ENCODE measurements at places on chromosomes 7 and 10.

- no peak for DNase-seq
Observed at GRCh38 chr7:141268614-141269013, 194.8 kb downstream of the TMEM178B start.

DNA sequence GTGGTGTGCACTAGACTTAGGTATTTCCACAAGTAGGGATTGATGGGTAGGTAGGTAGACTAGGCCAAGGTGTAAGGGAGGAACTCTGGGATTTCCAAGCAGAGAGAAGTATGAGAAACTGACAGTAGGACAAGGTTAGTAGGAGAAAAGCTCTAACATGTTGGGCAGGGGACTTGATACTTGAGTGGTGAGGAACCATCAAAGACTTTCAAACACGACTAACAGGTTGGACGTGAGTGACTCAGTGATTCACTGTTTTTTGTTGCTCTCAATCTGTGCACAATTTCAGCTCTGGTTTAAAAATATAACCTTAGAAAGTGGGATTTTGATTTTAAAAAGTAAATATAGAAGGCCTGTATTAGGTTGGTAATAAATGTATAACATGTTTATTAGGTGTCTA, 44.4 kb downstream of the KLHDC10 start:
- no peak for DNase-seq

DNA sequence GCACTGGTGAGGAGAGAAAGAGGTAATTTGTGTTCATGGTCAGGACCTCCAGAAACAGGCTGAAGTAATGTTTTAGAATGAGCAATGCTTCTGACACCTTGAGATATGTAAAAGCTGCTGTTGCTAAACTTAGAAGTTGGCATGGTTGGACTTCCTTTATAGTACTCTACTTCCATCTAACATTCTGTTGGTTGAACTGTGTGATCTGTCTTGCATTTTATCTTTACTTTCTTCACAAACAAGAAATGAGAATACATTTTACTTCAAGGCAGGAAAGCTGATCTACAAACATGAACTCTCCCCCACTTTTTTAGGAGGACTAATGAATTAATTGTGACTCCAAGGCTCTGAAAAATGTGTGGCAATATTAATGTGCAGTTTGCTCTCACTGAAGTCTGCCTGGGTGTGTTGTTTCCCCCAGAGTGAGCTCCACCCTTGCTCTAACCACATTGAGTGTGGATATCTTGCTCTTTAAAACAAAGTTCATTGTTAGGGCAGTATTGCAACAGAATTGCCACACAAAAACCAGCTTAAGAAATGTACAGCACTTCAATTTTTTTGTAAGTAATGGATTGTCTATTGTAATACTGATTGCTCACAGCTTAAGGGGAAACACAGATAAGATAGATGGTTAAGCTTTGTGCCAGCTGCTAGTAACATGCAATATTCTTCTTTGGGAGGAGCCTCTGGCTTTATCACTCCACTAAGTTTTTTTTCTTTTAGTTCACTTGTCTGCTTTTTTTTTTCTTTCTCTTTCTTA, 69.0 kb downstream of the ADD3 start:
- DNase-seq = no peak

DNA sequence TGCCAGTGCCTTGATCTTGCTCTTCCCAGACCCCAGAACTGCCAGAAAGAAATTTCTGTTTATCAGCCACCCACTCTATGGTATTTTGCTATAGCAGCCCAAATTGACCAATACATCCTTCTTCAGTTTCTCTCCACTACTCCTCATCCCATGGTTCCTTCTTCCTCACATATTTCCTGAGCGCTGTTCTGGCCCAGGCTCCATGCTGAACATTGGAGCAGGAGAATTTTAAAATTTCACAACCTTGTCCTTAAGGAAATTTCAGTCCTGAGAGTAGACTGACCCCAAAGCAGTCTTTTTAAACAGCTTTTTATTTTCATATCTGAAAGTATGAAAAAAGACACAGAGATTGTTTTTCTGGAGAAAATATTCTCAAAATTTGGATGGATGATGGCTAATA, 297.1 kb downstream of the RNLS start:
- DNase-seq = no peak

GRCh38 chr10:93464776-93465388, 17.3 kb downstream of the MYOF start:
- DNase-seq = no peak

- DNase-seq = no peak
Observed at GRCh38 chr10:124281666-124282065, 137.1 kb downstream of the OAT start.
